ENCODE measurements at places on chromosomes 5 and 9.

- no peak for DNase-seq
Observed at GRCh38 chr5:132475987-132476875, 14.3 kb downstream of the IRF1 start.

- no peak for DNase-seq
Observed at GRCh38 chr5:143865426-143866025, 53.6 kb downstream of the HMHB1 start.

DNA sequence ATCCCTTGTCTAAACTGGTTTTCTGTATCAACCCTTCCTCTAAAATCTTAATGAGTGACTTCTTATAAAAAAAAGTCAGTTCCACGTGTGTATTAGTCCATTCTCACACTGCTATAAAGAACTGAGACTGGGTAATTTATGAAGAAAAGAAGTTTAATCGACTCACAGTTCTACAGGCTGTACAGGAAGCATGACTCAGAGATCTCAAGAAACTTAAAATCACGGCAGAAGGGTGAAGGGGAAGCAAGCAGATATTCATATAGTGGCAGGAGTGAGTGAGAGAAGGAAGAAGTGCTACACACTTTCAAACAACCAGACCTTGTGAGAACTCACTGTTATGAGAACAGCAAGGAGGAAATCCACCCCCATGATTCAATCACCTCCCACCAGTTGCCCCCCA lies 307.8 kb upstream of the ARRDC3 start:
- no peak for DNase-seq

DNA sequence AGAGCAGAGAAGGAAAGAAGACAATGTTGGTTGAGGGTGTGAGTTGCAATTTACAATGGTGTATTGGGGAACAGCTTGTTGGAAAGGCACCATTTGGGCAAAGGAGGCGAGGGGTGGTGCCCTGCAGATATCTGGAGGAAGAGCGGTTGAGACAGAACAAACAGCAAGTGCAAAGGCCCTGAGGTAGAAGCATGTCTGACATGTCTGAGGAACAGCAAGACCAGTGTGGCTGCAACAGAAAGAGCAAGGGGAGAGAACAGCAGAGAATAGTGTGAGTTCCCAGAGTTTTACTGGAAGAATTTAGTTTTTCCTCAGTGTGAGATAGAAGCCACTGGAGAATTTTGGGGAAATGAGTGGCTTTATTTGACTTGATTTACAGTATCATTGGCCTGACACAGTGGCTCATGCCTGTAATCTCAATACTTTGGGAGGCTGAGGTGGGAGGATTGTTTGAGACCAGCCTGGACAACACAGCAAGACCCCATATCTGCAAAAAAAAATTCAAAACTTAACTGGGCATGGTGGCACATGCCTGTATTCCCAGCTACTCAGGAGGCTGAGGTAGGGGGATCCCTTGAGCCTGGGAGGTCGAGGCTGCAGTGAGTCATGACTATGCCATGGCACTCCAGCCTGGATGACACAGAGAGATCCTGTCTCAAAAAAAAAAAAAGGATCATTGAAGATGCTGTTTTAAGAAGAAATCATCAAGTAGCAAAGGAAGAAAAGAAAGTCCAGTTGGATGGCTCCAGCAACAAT lies 13.6 kb downstream of the CMBL start:
- DNase-seq = no peak

- peak; percentile 70 for DNase-seq
Observed at GRCh38 chr9:107635803-107636174, 146.2 kb upstream of the KLF4 start.

DNA sequence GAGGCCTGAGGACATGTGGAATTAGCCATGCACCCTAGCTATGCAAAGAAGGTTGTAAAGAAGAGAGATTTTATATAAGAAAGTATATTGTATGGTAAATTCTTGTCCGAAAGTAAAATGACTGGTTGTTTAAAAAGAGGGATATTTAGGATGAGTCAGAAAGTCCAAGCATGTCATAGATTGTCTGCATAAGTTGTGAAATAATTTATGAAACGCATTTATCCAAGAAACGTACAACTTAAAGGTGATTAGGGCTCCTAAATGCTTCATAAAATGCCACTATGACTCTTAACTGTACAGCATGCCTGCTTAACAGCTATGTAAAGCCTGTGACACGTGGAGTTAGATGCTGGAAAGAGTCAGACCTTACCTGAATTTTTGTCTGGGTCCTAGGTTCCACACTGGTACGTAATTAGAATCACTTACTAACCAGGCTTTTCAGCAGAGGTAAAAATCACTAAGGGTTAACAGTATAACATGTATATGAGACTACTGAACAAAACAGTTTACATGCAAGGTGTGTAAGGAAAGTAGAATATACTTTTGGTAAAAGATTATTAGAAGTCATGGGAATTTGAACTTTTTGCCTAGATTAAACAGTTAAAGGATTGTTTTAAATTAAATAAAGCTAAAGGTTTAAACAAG lies 37.0 kb upstream of the ARL15 start:
- DNase-seq = peak; percentile 19

GRCh38 chr9:132319421-132320110 lies 35.2 kb downstream of the SETX start:
- DNase-seq = no peak

DNA sequence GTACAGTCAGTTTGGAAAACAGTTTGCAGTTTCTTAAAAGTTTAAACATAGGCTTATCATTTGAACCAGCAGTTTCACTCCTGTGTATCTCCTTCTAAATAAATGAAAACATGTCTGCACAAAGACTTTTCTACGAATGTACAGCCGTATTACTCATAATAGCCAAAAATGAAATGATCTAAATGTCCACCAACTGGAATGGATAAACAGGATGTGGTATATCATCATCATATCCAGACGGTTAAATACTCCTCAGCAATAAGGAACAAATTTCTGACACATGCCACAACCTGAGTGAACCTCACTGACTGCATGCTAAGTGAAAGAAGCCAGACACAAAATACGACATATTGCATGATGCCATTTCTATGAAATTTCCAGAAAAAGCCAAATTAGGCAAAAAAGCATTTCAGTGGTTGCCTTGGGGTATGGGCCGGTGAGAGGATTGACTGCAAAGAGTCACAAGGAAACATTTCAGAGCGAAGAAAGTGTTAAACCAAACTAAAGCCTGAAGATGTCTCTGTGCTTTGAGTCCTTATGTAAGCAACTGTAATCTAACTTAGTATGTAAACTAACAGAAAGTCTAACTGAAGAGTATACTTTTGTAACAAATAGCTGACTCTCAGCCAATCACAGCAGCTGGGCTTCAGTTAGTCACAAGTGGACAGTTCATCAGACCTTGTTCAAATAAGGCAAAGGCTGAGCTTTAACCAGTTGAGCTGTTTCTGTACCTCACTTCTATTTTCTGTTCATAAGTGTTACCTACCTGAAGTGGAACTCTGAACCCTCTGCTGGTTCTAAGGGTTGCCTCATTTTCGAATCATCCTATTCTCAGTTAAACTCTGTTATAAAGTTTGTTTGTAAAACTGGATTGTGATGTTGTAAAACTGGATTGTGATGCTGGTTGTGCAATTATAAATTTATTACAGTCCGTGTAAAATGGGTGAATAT lies 65.2 kb downstream of the TRIO start:
- DNase-seq = peak; percentile 62

DNA sequence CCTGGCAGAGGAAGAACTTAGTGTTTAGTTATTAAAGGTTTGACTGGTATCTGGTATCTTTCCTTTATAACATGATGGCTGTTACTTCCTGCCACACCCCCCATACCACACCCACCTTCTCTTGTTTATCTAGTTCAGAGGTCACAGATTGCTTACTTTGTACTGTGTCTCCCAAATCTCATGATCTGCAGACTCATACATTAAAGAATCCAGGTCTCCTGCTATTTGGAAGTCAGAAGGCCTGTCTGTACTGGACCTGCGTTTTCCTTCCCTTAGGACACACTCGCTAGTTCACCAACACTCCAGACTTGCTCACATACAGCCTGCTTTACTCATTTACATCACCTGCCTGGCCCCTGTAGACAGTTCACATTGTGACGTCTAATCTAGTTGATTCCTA lies 39.3 kb downstream of the NUDT12 start:
- peak; percentile 6 for DNase-seq

GRCh38 chr5:175214152-175214551 lies 229.8 kb downstream of the DRD1 start:
- no peak for DNase-seq

DNA sequence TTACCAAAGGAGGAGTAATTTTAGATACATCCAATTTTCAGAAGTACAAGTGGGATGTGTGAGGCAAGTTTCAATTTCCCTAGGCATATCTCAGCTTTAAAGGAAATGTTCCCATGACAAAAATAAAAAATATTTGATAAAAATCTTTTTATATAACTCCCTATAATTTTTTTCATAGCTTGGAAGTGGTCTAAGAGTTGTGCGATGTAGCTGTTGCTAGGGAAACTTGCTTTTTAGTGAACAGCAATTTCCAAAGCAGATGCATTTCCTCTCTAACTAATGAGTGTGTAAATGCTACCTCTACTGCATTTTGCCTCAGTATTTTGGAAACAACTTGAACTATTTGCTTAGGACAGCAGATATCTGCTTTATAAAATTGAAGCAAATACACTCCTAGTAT lies 39.6 kb downstream of the MACIR start:
- no peak for DNase-seq

DNA sequence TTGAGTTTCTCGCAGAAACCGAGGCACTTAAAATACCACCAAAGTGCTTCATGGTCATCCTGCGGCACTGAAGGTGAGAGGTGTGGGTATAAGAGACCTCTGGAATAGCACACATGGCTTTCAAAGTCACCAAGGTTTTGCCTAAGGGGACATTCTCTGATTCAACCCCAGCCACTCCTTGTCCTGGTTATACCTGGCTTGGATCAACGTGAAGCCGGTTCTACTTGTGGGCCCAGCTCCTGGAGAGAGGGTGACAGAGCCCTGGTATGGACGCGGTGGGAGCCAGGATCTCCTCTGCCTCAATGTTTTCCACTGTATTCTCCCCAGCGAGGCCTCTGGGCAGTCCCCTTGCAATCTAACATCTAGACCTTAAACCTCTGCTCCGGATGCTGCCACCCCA lies 132.0 kb downstream of the FSTL4 start:
- no peak for DNase-seq

DNA sequence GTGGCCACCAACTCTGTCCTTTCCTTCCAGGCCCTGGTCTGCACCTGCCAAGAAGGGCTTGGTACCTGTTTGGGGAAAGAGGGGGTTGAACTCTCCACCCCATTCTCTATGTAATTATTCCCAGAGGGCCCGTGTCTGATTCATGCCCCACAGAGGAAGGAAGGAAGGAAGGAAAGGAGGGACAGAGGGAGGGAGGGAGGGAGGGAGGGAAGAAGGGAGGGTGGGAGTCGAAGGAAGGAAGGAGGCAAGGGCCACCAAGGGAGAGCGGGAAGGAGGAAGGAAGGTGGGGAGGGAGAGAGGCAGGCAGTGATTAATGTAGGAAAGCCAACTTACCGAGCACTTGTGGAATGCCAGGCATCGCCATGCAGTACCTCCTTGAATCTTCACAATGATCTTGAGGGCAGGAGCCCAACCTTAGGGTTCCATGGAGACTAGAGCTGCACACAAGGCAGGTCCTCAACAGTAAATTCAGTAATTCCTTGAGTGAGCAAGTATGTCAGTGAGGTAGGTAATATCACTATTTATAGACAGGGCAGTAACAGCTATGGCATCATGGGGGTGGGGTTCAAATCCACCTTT lies 75.8 kb downstream of the FGF18 start:
- DNase-seq = no peak

GRCh38 chr5:58499231-58499630 lies 8.0 kb downstream of the GAPT start:
- DNase-seq = no peak

DNA sequence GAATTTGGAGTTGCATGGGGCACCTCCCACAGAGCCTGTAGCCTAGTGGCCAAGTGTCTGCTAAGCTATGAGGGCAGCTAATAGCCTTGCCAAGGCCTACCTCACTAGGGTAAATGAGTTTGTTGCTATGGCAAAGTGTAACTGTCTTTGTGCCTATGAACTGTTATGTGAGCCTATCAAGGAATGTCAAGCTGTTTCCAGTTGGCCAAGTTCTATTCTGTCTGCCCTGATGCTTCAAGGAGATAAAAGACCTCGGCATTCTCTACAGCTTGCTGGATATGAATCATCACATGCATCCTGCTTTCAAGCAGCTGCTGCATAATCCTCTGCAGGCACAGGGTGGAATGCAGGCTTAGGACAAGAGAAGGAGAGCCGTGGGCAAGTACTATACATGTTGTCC lies 69.8 kb upstream of the CCDC112 start:
- peak; percentile 62 for DNase-seq

GRCh38 chr9:19660019-19660418 lies 128.8 kb downstream of the SLC24A2 start:
- no peak for DNase-seq

DNA sequence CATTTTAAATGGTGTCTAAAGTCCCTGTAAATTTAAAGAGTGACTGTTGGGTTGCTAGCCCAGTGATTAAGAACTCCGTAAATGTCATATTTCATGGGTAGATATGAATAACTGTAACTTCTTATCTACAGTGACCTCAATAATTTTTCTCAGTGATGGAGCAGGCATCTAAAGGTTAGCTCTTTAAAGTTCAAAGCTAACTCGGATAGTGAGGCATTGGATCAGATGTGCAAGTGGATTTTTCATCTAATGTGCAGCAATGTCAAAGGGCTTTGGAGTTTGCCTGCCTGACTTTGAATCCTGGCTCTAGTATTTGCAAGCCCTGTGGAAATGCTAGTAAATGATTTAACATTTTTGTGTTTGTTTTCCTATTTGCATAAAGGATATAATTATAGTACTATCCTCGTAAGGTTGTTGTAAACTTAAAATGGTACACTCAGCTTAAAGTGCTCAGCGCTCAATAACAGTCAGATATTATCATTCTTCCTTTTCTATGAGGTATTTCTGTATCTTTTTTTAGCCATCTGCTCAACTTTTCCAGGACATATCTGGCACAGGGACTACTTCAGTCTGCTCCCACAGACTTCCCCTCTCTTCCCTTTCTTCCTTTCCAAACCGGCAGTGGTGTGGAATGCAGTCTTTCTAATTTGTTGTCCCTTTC lies 163.7 kb upstream of the ELL2 start:
- no peak for DNase-seq

GRCh38 chr5:139397921-139398320 lies 3.0 kb upstream of the PROB1 start:
- no peak for DNase-seq

DNA sequence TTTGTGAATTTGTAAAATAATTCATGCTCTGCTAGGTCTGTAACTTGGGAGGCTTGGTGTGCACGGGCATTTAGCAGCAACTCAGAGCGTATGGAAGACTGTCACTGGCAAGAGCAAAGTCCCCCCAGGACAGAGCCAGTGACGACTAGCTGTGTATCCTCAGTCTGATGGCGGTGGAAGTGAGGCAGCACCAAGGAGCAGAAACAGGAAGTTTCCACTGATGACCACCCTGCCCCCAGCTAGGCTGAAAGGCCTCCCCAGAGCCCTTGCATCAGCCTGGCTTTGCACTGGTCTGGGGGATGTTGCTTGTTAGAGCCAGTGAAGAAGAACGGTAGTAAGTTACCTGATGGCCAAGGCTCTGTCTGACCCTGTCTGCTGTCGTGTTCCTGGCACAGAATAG lies 66.8 kb upstream of the ABL1 start:
- peak; percentile 54 for DNase-seq

- DNase-seq = no peak
Observed at GRCh38 chr5:143133721-143134120, 269.8 kb downstream of the NR3C1 start.
